ENCODE measurements at places on chromosomes 3 and 15.

- DNase-seq: no peak
Measured at GRCh38 chr15:92232317-92232716, 161.4 kb upstream of the ST8SIA2 start.

- DNase-seq: no peak
Measured at GRCh38 chr15:63490345-63491034, 13.9 kb upstream of the USP3 start.

DNA sequence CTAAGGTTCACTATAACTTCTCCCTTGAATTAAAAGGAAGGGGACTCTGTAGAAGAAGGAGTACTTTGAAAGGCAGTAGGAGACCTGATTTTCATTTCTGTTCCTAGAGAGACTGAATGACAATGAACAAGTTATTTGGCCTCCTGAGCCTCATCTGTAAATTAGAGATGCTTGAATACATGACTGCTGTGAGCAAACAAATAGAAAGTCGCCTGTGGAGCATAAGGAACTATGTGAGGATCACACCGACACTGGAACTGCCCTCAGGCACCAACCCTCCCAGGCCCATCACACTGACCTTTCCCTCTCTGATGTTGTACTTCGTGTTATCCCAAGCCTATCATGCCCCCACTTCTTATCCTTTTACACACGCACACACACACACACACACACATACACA lies 48.6 kb downstream of the IMPG2 start:
- no peak for DNase-seq

GRCh38 chr3:24538891-24539290 lies 44.2 kb upstream of the THRB start:
- no peak for DNase-seq

DNA sequence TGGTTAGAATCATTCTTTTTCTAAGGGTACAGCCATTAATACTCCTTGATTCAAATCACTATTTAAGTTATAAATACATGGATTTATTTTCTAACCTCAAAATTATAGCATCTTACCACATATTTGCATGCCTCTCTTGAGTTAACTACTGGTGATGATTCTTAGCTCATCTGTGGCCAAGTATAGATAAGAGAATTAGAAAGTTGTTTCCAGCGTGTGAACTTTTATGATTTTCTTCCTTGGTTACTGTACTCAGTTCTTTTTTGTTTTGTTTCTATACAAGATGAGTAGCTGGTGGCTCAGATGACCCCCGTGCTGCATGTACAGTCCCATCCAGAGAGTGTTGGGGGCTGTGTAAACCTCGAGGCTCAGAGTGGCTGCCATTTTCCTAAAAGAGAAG lies 124.6 kb downstream of the IGF1R start:
- no peak for DNase-seq

All from esophagus squamous epithelium (tissue), 5 donors.